Occipital lobe (tissue), 3 donors: ENCODE measurements at places on chromosomes 1 and 21. TPM values are rescaled to one million over a fixed set of nuclear protein-coding genes. Genes with fewer than 3 reads are reported as not detected.

DNA sequence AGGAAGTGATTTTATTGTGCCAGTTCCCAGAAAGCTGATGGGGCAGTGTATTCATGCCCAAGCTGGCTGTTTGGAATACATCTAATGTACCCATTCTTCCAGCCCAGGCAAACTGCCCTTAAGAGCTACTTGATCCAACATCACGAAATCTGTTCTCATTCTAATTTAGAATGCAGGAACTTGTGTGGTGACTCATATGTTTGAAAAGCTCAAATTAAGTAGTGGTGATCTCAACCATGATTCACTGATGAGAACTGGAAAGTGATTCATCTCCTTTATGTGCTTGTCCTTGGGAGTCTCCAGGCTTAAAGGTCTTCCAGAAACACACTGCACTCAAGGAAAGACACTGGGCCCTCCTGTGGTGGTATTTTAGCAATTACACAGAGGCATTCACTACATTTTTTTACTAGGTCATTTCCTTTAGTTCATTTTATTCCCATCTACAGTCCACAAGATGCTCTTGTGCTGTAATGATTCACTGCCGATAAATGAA, 65.4 kb downstream of the RPE65 start:
- DNase-seq = peak; percentile 58

The SPRR3 gene
- total RNA-seq = 1.6 TPM

- DNase-seq = no peak
Measured at GRCh38 chr1:98854137-98854536, 150.5 kb downstream of the PLPPR5 start.

The ADAMTS4 gene
- total RNA-seq = 0.62 TPM

DNA sequence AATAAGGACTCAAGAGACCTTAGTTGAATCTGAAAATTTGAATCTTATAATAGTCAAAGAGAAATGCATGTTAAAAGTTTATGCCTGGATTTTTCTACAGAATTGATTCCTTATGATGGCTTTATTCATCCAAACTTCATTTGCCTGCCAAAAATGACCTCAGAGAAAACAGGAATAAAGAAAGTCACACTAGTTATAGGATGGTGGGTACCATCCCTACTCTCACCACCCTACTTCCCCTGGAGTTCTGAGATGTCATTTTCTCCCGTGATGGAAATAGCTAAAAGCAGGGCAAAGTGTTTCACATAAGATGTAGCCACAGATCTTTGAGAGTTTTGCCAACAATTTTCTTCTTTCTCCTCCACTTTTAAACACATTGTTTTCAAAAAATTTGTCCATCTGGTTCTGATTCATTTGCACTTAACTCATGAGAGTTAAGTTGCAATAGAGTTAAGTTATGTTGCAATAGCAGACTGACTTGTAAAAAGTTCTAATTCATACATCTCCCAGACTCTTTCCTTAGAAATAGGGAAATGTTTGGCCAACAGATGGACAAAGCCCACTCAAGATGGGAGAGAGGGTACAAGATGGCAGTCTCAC, 384.6 kb downstream of the PLPP3 start:
- DNase-seq = no peak

GRCh38 chr1:38287547-38287946, 241.0 kb upstream of the POU3F1 start:
- no peak for DNase-seq

The CD84 gene
- 2.2 TPM for total RNA-seq

- no peak for DNase-seq
Measured at GRCh38 chr1:192993426-192994085, 65.6 kb downstream of the UCHL5 start.

The DPT gene
- total RNA-seq = not detected

The KLF17 gene
- 0.31 TPM for total RNA-seq

The S100A1 gene
- 0.47 TPM for total RNA-seq

The PAX7 gene
- total RNA-seq = not detected

GRCh38 chr1:149936992-149937705, 470 bp upstream of the MTMR11 start:
- peak; percentile 26 for DNase-seq

GRCh38 chr1:220511179-220511578, 16.8 kb upstream of the MARK1 start:
- DNase-seq = no peak

GRCh38 chr1:192735298-192735915, 73.4 kb upstream of the RGS2 start:
- no peak for DNase-seq

The OR2L13 gene
- 3.4 TPM for total RNA-seq

- no peak for DNase-seq
Measured at GRCh38 chr1:95551201-95551600, 317.2 kb downstream of the RWDD3 start.

GRCh38 chr1:112406771-112407170, 10.8 kb downstream of the CTTNBP2NL start:
- DNase-seq = no peak

DNA sequence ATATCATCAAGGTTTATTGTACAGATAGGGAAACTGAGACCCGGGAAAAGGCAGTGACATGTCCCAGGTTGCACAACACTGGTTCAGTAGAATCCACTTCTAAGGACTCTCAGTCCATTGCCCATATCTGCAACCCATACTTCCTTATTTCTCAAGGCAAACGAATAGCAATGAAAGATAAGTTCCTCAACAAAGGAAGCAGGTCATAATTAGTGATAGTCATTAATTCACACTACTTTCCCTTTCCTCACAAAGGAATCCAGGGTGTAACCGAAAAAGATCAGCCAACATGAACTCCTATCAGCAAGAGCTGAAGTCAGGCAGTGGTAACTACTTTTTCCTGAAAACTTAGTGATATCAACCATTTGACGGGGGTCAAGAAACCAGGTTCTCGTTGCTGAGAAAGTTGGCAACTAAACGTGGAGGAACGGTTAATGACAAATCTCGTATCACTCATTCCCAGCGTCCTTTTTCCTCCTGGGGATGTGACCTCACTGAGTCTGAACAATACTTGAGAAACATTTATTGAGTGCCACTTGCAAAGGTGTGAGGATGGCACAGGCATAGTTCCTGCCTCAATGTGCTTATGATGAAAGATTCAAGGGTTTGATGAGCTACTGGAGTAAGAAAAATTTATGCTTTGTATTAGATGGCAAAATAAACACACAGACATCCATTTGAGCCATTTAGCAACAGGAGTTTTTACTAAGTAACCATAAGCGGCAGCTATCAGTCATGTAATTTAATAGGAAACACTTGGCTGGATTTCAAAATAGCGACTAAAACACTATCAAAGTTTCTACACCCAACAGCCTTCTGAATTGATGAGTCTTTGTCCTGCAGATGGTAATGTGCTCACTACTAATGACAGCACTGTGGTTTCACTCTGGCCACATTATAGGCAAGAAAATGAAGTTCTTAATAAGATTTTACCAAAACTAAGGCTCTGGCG, 82.3 kb downstream of the PLPP3 start:
- no peak for DNase-seq

GRCh38 chr1:182335771-182336566, 55.6 kb downstream of the GLUL start:
- DNase-seq = no peak

DNA sequence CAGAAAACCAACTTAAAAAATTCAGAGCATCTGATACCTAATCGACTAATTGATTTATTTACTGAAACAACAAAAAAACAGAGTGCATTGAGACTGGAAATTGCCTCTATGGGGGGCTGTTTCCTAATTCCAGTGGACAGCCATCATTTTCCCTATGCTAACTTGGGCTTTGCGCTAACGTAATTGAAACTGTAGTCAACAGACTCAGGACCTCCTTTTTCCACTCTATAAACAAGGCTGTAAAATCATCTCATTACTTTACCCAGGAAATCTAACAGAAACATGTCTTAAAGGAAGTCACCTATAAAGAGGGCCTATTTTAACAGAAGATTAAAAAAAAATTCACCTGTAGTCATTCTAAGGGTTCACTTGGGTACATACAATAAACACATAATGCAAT, 2.1 kb downstream of the ERG start:
- DNase-seq = no peak
